Uterine smooth muscle cell (primary cell): ENCODE measurements at places on chromosomes 5 and 9. TPM values are rescaled to one million over a fixed set of nuclear protein-coding genes. Genes with fewer than 3 reads are reported as not detected.

Gene PCDHA9
- total RNA-seq, result 0.11 and 0.12 TPM in 2 replicates

Gene ANXA1
- total RNA-seq, result 854 and 1,386 TPM in 2 replicates

Gene SLC25A2
- total RNA-seq, result 0.50 and 0.66 TPM in 2 replicates

Gene ROR2
- total RNA-seq, result 8.9 and 18.7 TPM in 2 replicates

Gene NOL6
- 25.2 and 29.1 TPM in 2 replicates for total RNA-seq

Gene SEMA6A
- 0.12 and 0.44 TPM in 2 replicates for total RNA-seq

Gene SLCO6A1
- total RNA-seq, result not detected in 2 replicates

Gene EDIL3
- 4.8 and 23.6 TPM in 2 replicates for total RNA-seq

Gene LMX1B
- not detected in 2 replicates for total RNA-seq

Gene WNT8A
- total RNA-seq, result not detected in 2 replicates

Gene IFNA2
- total RNA-seq, result not detected in 2 replicates

Gene THBS4
- total RNA-seq, result 1.1 and 2.1 TPM in 2 replicates

Gene ZNF474
- 0.11 and 0.12 TPM in 2 replicates for total RNA-seq

Gene FAM13B
- total RNA-seq, result 26.9 and 28.2 TPM in 2 replicates

Gene PRRX2
- 2.0 and 3.8 TPM in 2 replicates for total RNA-seq

Gene GADD45G
- total RNA-seq, result 0.66 and 2.2 TPM in 2 replicates

Gene LURAP1L
- 24.5 and 57.6 TPM in 2 replicates for total RNA-seq

Gene JMY
- 7.7 and 23.0 TPM in 2 replicates for total RNA-seq

Gene SPATA31A3
- not detected in 2 replicates for total RNA-seq

Gene SLC34A1
- total RNA-seq, result not detected in 2 replicates

Gene HRH2
- total RNA-seq, result not detected in 2 replicates

Gene KCNV2
- not detected in 2 replicates for total RNA-seq

Gene PCDHB14
- 0.11 and 0.12 TPM in 2 replicates for total RNA-seq

Gene SCAI
- 13.3 and 22.6 TPM in 2 replicates for total RNA-seq

Gene ROPN1L
- total RNA-seq, result 0.37 and 0.44 TPM in 2 replicates

Gene ZNF366
- total RNA-seq, result under 0.01 TPM in 1 of 2 replicates, not detected in the other

Gene PCDHGC4
- total RNA-seq, result 2.2 and 2.4 TPM in 2 replicates

Gene PPIP5K2
- total RNA-seq, result 52.9 and 60.6 TPM in 2 replicates

Gene CDH9
- not detected in 2 replicates for total RNA-seq

Gene SLC23A1
- not detected in 2 replicates for total RNA-seq

Gene PHYHD1
- 3.4 and 6.2 TPM in 2 replicates for total RNA-seq

Gene PCDHGA9
- total RNA-seq, result 4.0 and 4.2 TPM in 2 replicates

Gene ANKRD31
- 0.11 and 0.25 TPM in 2 replicates for total RNA-seq

Gene PFN3
- total RNA-seq, result not detected in 2 replicates

Gene SNCAIP
- total RNA-seq, result 26.2 and 69.9 TPM in 2 replicates

Gene TENT4A
- total RNA-seq, result 12.9 and 18.0 TPM in 2 replicates

Gene MSX2
- 0.25 and 0.66 TPM in 2 replicates for total RNA-seq

Gene CEL
- 0.12 TPM in 1 of 2 replicates, not detected in the other for total RNA-seq

Gene DRD1
- not detected in 2 replicates for total RNA-seq

Gene ERBIN
- 96.6 and 101 TPM in 2 replicates for total RNA-seq

Gene IFNB1
- not detected in 2 replicates for total RNA-seq

Gene SLC36A2
- total RNA-seq, result not detected in 2 replicates

Gene PCDH1
- total RNA-seq, result 1.4 TPM in 2 replicates

Gene PSMD5
- 30.1 and 32.9 TPM in 2 replicates for total RNA-seq

Gene SRD5A1
- total RNA-seq, result 13.6 and 16.3 TPM in 2 replicates

Gene CCL21
- total RNA-seq, result not detected in 2 replicates

Gene DBH
- not detected in 2 replicates for total RNA-seq
